Left ventricle myocardium superior (tissue), 1 donor: ENCODE measurements at places on chromosomes 1 and 21. TPM values are rescaled to one million over a fixed set of nuclear protein-coding genes. Genes with fewer than 3 reads are reported as not detected.

DNA sequence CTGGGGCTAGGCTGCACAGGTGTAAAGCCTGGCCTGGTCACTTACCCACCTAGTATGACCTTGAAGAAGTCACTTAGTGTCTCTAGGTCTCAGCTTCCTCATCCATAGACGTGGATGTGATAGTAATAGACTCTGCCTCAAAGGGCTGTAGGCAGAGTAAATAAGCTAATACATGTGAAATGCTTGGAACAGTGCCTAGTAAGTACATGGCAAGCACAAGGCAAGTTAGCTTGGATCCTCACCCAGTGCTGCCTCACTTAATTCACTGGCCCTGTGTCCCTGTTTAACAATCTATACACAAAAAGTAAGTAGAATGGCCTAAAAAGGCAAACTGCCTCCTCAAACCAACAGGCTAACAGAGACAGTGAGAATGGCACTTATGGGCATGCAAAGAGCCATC is 167.8 kb downstream of the PIGK start:
- no peak for DNase-seq

The LEPR gene
- total RNA-seq, result 4.4 TPM

The CDC20 gene
- 1.3 TPM for total RNA-seq

- no peak for DNase-seq
These were observed 28.6 kb upstream of the EXO1 start for GRCh38 chr1:241819340-241819866.

DNA sequence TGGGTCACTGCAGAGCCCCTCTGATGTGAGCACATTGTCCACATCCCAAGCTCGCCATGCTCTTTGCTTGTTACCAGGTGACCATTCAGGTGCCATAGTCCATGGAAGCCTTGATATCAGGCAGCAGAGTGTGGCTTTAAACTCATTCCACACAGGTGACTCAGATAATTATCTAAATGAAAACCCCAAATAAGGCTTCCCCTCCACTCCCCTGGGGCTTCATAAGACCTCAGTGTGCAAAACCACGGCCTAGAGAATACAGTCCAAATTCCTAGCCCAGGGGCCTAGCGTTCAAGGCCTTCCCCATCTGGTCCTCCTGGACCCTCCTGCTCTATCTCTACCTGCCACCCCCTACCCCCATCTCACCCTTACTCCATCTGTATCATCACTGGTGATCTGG is 97.1 kb downstream of the ARHGEF10L start:
- no peak for DNase-seq

The MPZ gene
- 3.8 TPM for total RNA-seq

The NBPF6 gene
- total RNA-seq, result not detected

DNA sequence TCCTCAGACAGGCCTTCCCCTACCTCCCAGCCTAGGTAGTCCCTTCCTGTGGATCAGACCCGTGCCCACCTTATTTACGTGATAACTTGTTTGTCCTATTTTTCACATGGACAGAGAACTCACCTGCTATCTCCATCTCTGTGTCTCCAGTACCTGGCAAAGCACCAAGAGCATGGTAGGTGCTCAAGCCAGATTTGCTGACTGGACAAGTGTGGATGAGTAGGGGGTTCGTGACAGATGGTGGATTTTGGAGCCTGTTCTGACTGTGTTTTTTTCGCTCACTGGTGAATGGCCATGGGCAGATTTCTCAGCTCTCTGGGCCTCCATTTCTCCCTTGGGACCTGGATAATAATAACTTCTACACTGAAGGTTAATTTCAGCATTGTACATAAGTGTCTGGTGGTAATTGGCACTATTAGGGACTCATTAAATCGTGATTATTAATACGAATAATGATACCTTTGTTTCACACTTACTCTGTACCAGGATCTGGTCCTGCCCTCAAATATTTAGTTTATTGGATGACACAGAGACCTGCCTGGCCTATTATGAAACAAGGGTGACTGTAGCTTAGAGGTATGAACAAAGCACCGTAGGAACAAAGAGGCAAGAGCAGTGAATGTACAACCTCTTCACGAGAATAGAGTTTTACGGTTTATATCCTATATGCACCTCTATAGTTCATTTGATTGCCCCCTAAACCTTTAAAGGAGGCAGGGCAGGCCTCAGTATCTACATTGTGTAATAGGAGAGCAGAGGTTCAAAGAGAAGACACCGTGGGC is 24.5 kb upstream of the SLC26A9 start:
- DNase-seq, result no peak

The TMEM183A gene
- total RNA-seq, result 24.3 TPM

The PTPRC gene
- 6.9 TPM for total RNA-seq

- no peak for DNase-seq
These were observed 80.2 kb upstream of the GREM2 start for GRCh38 chr1:240691909-240692705.

DNA sequence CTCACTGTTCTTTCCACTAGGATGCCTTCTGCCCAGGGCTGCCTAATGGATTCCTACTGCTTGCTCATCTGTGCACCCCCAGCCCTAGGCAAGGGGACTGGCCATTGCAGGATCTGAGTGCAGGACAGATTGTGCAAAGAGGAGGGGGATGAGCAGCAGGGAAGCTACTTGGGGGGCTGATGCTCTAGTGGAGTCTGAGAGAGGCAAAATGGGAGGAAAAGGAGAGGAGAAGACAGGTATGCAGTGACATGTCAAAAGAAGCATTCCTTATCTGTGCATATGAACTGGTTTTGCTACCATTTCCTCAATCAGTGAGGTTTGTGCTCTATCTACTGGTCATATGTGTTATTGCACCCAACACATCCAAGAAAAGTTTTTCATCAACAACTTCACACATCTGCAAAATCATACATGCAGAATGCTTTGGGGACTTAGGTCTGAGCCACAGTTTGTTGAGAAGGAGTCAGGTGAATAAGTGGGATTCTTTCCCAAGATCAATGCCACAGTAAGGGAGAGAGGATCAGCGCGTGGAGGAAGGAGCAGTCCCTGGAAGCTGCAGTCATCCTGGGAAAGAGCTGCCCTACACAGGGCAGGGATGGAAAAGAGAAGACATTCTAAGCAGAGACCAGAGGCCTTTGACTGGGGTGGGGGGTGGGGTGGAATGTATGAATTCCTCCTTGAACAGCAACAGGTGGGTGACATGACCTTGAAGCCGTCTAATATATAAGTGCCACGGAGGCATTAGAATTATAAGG is 14.4 kb downstream of the SLC5A9 start:
- no peak for DNase-seq

The AMPD1 gene
- total RNA-seq, result 0.10 TPM

The JMJD4 gene
- 8.0 TPM for total RNA-seq

The SLC45A1 gene
- total RNA-seq, result 2.0 TPM

DNA sequence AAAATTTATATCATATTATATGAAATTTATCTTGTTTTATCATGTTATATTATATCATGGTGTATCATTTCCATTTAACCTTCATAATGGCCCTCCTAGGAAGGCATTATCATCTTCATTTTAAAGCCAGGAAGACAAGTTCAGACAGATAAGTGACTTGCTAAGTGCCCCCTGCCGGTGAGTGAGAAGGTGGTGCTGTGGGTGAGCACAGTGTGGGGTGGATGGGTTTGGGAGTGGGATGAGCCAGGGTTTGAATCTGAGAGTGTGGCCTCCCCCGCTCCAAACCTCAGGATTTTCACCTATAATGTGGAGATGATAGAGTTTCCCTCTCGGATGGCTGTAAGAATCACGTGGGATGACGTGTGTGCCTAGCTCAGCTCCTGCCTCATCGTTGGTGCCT is 108.7 kb upstream of the IGSF21 start:
- DNase-seq, result no peak

The CDC7 gene
- total RNA-seq, result 1.2 TPM

DNA sequence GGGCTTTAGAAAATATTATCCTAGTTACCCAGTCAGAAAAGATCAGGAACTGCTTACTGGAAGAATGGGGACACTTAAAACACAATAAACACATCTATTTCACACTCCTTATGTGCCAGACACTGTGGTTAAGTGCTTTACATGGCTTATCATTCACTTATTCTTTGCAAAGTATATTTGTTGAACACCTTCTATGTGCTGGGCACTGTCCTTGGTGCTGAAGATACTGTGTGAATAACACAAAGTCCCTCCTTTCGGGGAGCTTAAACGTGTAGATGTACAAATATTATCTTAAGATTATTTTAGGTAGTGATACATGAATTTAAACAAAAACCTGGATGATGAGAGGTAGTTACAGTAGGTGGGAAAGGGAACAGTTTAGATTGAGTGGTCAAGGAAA is 169.3 kb downstream of the ST6GALNAC5 start:
- no peak for DNase-seq

GRCh38 chr1:117335376-117336086 is 31.7 kb upstream of the MAN1A2 start:
- no peak for DNase-seq

DNA sequence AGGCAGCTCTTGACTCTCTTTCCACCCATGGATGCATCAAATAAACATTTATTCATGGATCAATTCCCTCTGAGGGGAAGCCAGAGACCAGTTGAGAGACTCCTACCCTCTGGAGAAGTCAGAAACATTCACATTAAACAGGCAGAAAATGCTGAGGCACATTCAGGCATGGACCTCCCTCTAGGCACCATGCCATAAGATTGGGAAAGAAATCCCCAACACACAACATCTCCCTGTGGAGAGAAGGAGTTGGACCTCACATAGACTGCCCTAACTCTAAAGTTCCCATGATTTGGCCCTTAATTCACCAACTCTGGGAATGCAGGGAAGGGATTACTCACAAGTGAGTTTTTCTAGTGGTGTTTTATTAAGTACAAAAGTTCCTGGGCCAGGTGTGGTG is 415.3 kb upstream of the C1orf87 start:
- no peak for DNase-seq

DNA sequence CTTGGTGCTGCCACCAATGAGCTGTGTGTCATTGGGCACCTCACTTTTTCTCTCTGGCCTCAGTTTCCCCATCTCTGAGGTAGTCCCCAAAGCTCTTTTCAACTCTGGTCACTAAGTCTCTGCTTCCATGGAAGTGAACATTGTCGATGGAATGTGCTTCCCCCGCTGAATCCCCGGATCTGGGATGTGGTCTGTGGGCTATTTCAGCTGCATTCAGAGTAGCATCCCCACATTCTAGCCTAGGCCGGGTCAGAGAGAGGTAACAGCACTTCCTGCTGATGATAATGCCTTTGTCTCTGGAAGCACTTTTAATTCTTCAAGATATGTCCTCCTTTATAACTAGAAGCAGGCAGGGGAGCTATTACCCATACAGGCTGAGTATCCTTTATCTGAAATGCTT is 29.8 kb downstream of the RASSF5 start:
- DNase-seq, result no peak

DNA sequence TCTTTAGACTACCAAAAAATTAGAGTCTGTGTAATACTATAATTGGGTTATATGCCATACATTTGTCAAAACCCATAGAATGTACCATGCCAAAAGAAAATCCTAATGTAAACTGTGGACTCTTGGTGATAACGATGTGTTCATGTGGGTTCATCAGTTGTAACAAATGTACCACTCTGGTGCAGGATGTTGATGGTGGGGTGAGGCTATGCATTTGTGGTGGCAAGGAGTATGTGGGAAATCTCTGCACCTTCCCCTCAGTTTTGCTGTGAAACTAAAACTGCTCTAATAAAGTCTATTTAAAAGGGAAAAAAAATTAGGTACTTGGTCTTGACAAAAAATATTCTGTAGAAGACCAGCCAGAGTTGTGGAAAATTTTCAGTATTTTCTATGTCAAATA is 43.4 kb downstream of the INKA2 start:
- DNase-seq, result no peak

GRCh38 chr1:182121787-182122186 is 60.3 kb upstream of the ZNF648 start:
- DNase-seq, result no peak

GRCh38 chr1:31745096-31745945 is 18.8 kb downstream of the ADGRB2 start:
- peak; percentile 73 for DNase-seq

The NHLH1 gene
- not detected for total RNA-seq

DNA sequence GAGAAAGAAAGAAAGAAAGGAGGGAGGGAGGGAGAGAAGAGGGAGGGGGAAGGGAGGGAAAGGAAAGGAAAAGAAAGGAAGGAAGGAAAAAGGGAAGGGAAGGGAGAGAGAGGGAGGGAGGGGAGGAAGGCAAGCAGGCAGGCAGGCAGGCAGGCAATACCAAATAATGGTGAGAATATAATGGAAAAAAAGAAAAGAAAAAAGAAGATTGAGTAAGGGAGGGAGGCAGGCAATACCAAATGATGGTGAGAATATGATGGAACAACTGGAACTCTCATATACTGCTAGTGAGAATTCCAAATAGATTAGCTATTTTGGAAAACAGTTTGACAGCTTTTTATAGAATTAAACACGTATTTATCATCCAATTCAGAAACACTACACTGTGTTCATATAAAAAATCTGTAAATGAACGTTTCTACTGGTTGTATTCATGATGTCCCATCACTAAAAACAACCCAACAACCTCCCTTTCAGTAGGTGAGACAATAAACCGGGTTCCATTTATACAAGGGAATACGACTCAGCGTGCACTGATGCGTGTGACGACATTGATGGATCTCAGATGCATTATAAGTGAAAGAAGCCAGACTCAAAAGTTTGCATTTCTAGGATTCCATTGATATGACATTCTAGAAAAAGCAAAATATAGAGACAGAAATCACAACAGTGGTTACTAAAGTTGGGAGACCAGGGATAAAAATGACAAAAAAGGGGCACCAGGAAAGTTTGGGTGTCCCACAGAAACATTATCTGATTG is 226.4 kb downstream of the DSCAM start:
- no peak for DNase-seq

DNA sequence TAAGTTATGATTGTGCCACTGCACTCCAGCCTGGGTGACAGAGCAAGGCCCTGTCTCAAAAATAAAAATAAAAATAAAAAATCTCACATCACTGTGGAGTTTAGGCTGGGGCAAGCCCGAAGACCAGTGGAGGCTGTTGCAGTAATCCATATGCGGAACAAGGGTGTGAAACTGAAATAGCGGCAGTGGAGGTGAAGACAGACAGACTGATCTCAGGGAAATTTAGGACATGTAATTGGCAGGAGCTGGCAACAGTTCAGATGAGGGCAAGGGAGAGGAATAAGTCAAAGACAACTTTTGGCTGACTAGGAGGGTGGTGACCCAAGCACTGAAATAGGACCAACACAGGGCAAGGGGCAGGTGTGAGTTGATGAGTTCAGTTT is 8.4 kb downstream of the ARMH1 start:
- DNase-seq, result no peak

GRCh38 chr1:17795836-17796645 is 40.9 kb downstream of the ACTL8 start:
- no peak for DNase-seq

The ZNF436 gene
- total RNA-seq, result 12.4 TPM
